Endothelial cell of umbilical vein (primary cell): ENCODE measurements at places on chromosomes 11 and 22. TPM values are rescaled to one million over a fixed set of nuclear protein-coding genes. Genes with fewer than 3 reads are reported as not detected.

- no peak for DNase-seq
- H3K27ac ChIP-seq = no peak overlapping the region
- peaks cover 16% of the 10 kb centered on the region for H3K36me3 ChIP-seq
- H3K4me3 ChIP-seq = no peak overlapping the region
- peaks cover 16% of the 10 kb centered on the region for H3K4me1 ChIP-seq
Measured at GRCh38 chr11:119027561-119028345, 2.9 kb downstream of the SLC37A4 start.

The IL18BP gene
- 12.9 and 13.0 TPM in 2 replicates for total RNA-seq

DNA sequence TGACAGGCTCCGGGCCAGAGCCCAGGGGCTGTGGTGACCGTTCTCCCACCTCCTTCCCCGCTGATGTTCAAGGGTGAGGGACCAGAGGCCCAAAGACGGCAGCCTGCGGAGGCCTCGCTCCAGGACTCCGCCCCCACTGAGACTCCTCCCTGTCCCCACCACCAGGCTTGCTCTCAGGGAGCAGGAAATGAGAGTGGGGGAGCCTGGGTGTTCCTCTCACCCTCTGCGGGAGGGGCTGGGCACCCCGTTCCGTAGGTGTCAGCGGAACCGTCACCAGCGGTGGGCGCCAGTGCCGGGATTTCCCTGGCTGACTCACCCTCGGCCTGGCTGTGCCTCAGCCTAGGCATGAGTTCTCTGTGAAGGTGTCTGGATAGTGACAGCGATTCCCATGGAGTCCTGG lies 15.7 kb downstream of the DAGLA start:
- no peaks in the 10 kb centered on the region for H3K36me3 ChIP-seq
- H3K27ac ChIP-seq = peak overlapping the region; percentile 45
- no peaks in the 10 kb centered on the region for H3K27me3 ChIP-seq
- peak; percentile 71 for DNase-seq
- no peak overlapping the region for H3K4me3 ChIP-seq

GRCh38 chr22:17639247-17639741 lies 737 bp downstream of the BCL2L13 start:
- H3K27ac ChIP-seq = peak overlapping the region; percentile 88
- DNase-seq = peak; percentile 59
- no peaks in the 10 kb centered on the region for H3K36me3 ChIP-seq
- peaks cover 16% of the 10 kb centered on the region for H3K4me1 ChIP-seq
- no peaks in the 10 kb centered on the region for H3K27me3 ChIP-seq
- peak overlapping the region; percentile 60 for H3K4me3 ChIP-seq

DNA sequence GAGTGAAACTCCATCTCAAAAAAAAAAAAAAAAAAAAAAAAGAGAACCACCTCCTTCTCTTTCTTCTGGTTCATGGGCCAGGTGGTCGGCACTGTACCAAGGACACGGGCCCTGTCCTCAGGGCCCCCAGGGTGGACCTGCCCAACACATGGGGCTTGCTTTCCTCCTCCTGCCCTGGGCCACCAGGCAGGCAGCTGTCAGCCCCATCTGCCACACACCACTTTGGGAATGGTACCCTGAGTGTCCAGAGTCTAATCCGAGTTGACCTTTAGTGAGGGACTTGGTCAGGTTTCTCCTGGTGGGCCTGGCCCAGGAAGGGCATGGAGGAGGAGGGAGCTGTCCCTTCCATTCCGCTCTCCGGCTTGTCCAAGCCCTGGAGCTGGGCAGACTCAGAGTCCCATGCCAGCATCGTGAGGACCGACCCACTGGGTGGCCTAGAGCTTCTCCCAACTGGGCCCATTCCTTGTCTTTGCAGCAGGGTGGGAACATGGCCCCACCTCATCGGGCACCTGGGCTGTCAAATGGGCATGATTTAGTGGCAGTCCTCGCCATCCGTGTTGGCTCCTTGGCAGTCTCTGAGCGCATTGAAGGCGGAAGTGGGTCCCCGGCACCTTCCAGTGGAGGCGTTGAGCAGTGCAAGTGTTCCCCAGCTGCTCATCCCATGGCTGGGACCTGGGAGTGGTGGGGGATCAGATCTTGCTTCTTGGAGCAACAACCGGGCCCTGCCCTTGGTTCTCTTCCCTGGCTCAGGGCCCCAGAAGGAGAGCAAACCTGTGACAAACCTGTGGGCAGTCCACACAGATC lies 94.8 kb downstream of the BCR start:
- no peak overlapping the region for H3K4me3 ChIP-seq
- DNase-seq = no peak
